Tibial artery (tissue), 4 donors: ENCODE measurements at places on chromosomes 7 and 10.

DNA sequence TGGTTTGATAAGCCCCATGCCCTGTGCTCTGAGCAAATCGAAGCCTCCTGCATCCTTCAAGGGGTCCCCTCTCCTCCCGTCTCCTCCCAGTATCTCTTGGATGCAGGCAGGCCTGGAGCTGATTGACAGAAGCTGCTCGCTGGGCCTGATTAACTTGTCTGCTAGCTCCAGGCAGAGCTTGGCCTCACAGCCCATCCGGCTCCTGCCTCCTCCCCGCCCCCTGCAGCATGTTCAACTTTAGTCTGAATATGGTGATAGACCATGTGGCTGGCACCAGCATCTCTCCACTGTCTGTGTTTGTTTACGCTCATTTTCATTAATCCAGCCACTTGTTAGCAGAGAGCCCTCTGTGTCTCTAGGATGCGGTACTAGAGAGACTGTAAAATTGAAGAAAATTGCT lies 432.2 kb downstream of the DPP6 start:
- H3K36me3 ChIP-seq, result no peaks in the 10 kb centered on the region
- DNase-seq, result no peak
- H3K27ac ChIP-seq, result no peak overlapping the region
- no peaks in the 10 kb centered on the region for H3K27me3 ChIP-seq
- no peak overlapping the region for H3K4me3 ChIP-seq
- no peaks in the 10 kb centered on the region for H3K4me1 ChIP-seq

DNA sequence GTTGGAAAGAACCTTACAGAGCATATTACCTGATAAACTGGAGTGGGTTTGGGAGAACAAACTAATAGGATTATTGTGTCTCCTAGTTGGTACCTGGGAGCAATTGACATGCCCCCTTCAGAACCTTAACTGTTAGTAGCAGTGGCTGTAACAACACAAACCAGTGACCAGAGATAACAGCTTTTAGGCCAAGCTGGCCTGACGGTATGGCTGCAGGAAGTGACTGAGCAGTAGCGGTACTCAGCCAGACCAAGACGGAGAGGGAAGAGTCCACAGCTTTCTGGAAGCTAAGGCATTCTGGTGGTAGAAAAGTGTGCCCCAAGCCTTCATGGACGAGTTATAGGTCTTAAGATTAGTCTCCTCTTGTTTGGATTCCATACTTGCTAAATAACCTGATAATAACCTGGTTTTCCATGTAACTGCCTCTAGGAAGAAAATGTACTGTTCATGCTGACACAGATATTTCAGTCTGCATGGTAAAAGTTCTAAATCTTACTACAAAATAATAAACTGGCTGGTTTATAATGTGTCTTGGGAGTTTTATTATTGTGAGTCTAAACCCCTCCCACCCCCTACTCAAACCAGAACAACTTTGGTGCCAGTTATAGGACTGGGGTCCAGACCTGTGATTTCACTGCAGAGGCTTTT lies 11.3 kb downstream of the NOLC1 start:
- H3K4me1 ChIP-seq, result no peaks in the 10 kb centered on the region
- H3K27me3 ChIP-seq, result no peaks in the 10 kb centered on the region
- H3K36me3 ChIP-seq, result peaks cover 60% of the 10 kb centered on the region
- no peak overlapping the region for H3K27ac ChIP-seq
- no peak for DNase-seq
- no peak overlapping the region for H3K4me3 ChIP-seq

- no peaks in the 10 kb centered on the region for H3K36me3 ChIP-seq
- H3K4me3 ChIP-seq, result no peak overlapping the region
- DNase-seq, result no peak
- no peak overlapping the region for H3K27ac ChIP-seq
- no peaks in the 10 kb centered on the region for H3K4me1 ChIP-seq
- no peaks in the 10 kb centered on the region for H3K27me3 ChIP-seq
Observed at GRCh38 chr10:36469585-36469984, 655.8 kb upstream of the ANKRD30A start.

DNA sequence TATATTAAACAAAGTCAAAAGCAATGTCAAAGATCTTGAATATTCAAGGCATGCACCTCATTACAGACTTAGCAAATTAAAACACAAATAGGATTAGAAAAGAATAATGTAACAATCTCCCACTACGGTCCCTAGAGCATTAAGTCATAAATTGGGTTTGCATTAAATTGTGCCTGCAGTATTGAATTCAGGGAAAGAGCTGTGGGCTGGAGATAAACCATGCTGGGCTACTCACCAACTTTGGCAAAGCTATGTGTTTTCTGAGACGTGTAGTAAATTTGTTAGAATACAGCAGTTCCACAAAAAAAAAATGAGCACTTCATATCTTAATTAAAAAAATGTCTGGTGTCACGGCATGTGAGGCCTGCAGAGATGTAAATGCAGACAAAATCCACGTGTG lies 241.6 kb downstream of the SNX10 start:
- H3K4me1 ChIP-seq, result no peaks in the 10 kb centered on the region
- H3K27ac ChIP-seq, result no peak overlapping the region
- H3K36me3 ChIP-seq, result no peaks in the 10 kb centered on the region
- no peak overlapping the region for H3K4me3 ChIP-seq

GRCh38 chr7:134645935-134646334 lies 718 bp upstream of the BPGM start:
- no peak for DNase-seq
- peak overlapping the region; percentile 77 for H3K4me3 ChIP-seq
- H3K4me1 ChIP-seq, result peaks cover 10% of the 10 kb centered on the region
- H3K27ac ChIP-seq, result peak overlapping the region; percentile 86
- H3K36me3 ChIP-seq, result no peaks in the 10 kb centered on the region

- H3K4me1 ChIP-seq, result no peaks in the 10 kb centered on the region
Observed at GRCh38 chr10:15440204-15440711, 69.2 kb upstream of the FAM171A1 start.

GRCh38 chr10:21173802-21174714 lies 276.9 kb upstream of the NEBL start:
- peaks cover 51% of the 10 kb centered on the region for H3K27me3 ChIP-seq
- H3K36me3 ChIP-seq, result no peaks in the 10 kb centered on the region
- peak overlapping the region; percentile 55 for H3K4me3 ChIP-seq
- H3K27ac ChIP-seq, result no peak overlapping the region
- H3K4me1 ChIP-seq, result peaks cover 17% of the 10 kb centered on the region
- no peak for DNase-seq

DNA sequence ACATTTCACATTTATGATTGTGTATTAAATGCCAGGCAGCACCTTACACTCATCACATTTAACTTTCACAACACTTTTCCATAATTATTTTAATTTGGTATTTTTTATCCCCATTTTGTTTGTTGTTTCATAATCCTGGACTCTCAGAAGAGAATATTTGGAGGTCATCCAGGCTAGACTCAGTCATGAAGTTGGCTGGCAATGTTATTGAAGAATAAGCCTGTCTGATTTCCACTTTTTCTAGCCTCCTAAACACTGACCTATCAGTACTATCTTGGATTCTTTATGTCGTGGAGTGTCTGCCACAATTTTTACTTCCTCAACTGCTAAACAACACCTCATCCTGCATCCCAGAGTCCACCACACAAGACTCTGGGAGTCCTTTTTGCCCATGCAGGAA lies 372.3 kb upstream of the NRP1 start:
- no peaks in the 10 kb centered on the region for H3K27me3 ChIP-seq
- H3K4me3 ChIP-seq, result no peak overlapping the region
- no peak overlapping the region for H3K27ac ChIP-seq

DNA sequence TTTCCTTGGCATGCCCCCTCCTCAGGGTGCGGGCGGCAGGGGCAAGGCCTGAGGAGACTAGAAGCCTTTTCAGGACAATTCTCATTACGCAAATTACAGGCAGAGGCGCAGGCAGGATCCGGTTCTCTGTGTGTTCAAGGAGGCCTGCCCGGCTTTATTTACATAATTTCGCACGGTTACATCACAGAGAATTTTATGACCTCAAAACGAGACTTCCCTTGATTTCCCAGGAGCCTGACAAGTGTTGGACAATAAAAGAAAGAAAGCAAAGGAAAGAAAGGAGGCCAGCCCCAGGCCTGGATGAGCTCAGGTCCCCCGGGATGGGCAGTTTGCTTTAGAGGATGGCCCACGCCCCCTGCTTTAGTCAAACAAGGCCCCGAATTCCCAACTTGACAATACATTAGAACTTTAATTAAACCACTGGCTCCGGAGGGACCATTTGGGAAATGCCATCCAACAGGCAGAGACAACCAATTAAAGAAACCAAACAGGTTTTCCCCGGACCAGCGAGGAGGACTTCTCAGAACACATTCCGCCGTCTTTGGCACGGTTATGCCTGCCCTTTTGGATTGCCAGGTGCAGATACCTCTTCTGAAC lies 2.9 kb downstream of the MNX1 start:
- peaks cover 61% of the 10 kb centered on the region for H3K4me1 ChIP-seq
- no peak overlapping the region for H3K4me3 ChIP-seq
- H3K36me3 ChIP-seq, result no peaks in the 10 kb centered on the region

DNA sequence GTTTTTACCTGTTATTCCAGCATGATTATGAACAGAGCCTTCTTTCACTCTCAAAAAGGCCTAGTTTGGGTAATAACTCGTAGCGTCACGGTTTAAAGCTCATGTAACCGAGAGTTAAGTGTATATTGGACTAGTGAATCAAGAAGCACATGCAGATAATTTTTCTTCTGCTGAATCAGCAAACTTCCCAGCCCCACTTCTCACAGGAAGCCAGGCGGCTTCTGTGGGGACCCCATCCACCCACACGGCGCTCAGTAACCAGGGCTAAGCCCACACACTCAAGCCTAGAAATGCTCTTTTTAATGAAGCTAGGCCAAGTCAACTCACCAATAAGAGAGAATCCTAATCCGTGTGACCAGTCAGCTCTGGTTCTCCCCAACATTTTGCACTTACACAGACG lies 191.2 kb upstream of the MGMT start:
- H3K27me3 ChIP-seq, result peaks cover 7% of the 10 kb centered on the region

DNA sequence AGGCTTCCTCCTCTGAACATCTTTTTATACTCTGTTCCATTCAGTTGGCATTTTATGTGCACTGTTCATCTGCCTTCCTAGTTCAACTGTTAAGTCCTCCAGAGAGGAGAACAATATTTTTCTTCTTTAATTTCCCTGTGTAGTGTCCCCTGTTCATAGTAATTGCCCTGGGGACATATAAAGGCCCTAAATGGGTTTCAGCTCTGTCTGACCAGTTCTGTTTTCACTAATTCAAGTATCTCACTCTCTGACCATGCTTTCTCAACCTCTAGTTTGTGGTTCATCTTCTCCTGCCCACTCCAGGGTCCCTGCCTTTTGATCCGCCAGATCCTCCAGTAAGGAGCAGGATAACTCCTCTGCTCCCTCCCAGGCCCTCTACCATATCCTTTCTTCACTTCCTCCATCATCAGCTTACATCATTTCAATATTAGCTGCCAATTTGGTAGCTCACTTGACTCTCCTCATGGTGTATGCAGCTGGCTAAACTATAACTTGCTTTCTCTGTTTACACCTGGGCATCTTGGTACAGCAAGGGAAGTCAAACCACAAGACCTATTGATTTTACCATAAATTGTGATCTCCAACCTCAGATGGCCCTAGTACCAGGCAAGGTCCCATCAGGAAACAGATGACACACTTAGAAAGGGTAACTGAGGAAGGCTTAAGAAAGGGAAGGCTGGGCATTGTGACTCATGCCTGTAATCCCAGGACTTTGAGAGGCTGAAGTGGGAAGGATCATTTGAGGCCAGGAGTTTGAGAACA lies 17.7 kb upstream of the C10orf67 start:
- DNase-seq, result no peak
- no peak overlapping the region for H3K4me3 ChIP-seq
- no peaks in the 10 kb centered on the region for H3K4me1 ChIP-seq

DNA sequence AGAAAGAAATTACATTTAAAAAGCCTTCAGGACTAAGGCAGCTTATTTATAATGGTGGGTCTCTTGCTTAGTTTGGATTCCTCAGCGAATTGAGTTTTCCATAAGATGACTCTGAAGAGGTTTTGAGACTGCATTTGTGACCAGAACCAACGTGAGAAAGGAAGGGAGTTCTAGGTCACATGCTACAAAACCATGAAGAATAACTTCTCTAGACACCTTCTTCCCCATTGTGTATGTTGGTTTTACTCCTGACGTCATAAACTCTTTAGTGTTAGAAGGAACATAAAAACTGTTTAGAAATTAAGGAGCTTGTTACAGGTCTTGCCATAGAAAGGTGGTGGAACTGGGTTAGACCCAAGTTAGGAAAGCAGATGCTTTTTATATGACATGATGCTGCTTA lies 11.1 kb downstream of the PTPN12 start:
- H3K4me1 ChIP-seq, result peaks cover 55% of the 10 kb centered on the region
- no peak for DNase-seq
- no peaks in the 10 kb centered on the region for H3K36me3 ChIP-seq
- H3K27ac ChIP-seq, result no peak overlapping the region
- no peak overlapping the region for H3K4me3 ChIP-seq

DNA sequence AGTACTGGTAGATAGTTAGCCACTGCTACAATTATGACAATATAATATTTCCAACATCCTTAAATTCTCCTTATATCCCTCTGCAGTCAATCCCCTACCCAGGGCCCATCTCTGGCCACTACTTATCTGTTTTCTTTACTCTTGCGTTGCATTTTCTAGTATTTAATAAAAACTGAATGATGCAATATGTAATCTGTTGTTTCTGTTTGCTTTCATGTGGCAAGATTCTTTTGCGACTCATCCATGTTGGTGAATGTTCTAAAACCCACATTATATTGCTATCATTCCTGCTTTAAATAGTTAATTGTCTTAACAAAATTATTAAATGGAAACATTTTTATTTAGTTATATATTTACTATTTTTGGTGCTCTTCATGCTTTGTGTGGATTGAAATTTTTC lies 338.5 kb downstream of the MDFIC start:
- no peaks in the 10 kb centered on the region for H3K4me1 ChIP-seq
- no peak overlapping the region for H3K27ac ChIP-seq
- no peaks in the 10 kb centered on the region for H3K27me3 ChIP-seq
- no peak for DNase-seq

DNA sequence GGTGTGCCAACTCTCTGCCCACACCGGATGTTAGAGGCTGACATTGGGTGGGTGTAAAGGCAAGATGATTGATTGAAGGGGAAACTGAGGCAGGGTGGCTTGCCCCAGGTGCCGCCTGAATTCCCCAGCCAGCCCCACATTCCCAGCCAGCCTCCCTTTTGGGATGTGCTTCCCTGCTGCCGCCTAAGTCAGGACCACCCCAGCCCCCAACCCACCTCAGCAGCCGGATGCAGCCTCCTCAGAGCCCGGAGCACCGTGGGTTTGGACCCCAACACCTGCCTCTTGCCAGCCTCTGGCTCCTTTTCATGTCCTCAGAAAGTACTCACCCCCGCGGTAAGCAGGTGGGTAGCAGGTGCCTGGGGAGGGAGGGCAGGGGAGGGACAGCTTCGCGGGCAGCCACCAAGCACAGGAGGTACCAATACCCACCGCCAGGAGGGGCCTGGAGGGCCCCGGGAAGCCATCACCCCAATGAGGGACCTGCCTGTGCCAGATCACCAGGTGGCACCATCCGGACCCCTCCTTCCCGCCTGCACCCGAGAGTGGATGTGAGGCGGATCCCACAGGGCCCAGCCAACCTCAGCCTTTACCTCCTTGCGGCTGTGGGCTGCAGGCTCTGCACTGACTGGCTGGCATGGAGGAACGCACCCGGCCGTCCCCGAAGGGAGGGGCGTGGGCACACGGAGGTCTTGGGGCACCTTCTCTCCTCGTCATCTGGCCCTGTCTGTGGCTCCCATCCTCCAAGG lies 60.5 kb downstream of the PWWP2B start:
- H3K4me1 ChIP-seq, result peaks cover 21% of the 10 kb centered on the region
- no peaks in the 10 kb centered on the region for H3K27me3 ChIP-seq
- no peak for DNase-seq
- no peak overlapping the region for H3K4me3 ChIP-seq

- H3K4me1 ChIP-seq, result no peaks in the 10 kb centered on the region
- DNase-seq, result no peak
- no peak overlapping the region for H3K27ac ChIP-seq
- no peaks in the 10 kb centered on the region for H3K27me3 ChIP-seq
- no peaks in the 10 kb centered on the region for H3K36me3 ChIP-seq
Observed at GRCh38 chr7:155998766-155999630, 186.7 kb upstream of the SHH start.
